ENCODE measurements at places on chromosomes 2 and 18.

DNA sequence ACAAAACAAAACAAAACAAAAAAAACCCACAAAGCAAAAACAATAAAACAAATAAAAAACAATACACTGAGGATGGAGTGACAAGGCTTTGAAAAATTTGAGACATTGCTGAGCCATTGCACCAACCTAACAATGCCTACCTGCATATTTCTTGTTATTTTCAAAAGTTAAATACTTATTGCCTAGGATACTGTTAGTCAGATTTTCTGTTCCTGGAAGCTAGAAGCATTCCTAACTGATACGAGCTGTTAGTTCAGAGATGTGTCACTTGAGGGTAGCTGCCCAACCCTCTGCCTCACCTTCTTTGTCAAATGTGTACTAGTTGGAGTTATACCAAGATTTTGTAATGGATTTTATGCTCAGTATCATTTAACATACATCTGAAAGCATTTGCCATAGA is 187.2 kb downstream of the TXNL1 start:
- no peak for DNase-seq

GRCh38 chr2:5777131-5777535 is 84.9 kb downstream of the SOX11 start:
- DNase-seq = no peak

DNA sequence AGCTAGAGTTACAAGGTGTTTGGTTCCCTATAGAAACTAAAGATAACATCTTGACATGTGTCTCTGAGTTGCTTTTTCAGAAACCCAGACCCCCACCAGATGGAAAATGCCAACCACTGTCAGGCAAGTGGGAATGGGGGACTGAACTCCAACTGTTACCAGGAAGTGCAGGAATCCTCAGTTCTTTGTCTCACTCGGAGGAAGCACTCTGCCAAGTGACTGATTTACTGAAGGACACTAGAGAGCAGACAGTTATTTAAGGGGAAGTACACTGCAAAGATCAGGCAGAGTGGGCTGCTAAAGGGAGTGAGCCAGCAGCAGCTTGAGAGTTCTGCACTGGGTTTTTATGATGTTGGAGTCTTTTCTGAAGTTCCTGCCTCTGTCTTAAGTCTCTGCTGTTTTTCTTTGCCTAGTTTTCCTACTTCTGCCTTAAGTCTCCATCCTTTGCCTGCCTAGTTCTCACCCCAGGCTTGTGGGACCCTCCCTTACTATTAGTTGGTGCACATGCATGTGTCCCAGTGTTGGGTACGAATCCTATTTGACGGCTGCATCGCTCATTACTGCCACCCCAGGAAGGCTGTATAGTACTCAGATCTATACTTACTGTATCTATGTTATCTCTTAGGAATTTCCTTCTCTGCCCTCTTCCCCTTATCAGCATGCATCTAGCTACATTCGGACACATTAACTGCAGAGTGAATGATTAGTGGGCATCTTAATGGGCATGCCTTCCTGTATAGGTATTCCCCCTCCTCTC is 97.1 kb downstream of the TEX51 start:
- no peak for DNase-seq

- DNase-seq = peak; percentile 6
Measured at GRCh38 chr2:162333968-162334367, 10.0 kb upstream of the GCA start.

DNA sequence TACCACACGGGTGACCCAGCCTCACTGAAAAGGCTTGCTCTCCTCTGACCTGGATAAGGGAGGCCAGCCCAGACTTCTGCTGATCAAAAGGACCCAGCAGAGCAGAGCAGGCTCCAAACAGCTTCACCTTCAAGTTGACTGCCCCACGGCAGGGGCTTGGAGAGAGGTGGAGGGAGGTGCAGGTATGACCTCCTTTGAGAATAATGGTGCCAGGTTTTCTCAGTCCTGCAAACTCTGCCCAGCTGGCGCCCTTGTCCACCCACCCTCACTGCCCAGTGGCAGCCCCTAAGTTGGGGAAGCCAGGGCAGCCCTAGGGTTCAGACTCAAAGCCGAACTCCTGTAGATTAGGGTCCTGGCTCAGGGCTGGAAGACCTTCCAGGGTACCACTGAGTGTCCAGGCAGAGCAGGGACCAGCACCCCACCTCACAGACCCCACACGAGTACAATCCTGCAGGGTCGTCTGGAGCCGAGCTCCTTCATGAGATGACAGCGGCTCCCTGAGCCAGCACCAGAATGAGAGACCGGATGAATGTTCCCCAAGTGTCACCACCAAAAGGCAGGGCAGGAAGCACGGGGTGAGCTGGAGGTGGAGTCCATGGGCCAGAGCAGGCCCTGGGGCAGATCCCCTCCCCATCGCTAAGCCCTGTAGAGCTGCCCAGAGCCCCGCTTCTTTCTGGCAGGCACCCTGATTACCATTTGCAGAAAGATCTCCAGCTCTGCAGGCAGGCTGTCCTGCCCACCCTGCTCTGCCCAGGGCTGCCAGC is 3.6 kb upstream of the GPC1 start:
- no peak for DNase-seq

DNA sequence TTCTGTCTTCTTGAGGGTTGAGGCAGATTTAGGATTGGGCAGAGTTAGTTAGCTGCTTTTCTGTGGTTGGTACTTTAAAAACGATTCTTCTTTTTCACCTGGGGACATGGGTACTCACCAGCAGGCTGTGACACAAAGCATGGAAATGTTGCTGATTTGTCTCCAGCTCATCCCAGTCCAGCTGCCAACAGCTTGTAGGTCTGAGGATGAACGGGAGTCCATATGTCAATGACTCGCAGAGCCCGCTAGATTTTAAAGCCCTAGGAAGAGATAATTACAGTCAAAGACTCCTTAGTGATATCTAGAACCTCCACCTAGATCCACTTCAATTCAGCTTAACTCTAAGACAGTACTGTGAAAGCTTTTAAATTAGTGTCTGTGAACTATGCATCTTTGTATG is 20.8 kb downstream of the DOK1 start:
- no peak for DNase-seq

DNA sequence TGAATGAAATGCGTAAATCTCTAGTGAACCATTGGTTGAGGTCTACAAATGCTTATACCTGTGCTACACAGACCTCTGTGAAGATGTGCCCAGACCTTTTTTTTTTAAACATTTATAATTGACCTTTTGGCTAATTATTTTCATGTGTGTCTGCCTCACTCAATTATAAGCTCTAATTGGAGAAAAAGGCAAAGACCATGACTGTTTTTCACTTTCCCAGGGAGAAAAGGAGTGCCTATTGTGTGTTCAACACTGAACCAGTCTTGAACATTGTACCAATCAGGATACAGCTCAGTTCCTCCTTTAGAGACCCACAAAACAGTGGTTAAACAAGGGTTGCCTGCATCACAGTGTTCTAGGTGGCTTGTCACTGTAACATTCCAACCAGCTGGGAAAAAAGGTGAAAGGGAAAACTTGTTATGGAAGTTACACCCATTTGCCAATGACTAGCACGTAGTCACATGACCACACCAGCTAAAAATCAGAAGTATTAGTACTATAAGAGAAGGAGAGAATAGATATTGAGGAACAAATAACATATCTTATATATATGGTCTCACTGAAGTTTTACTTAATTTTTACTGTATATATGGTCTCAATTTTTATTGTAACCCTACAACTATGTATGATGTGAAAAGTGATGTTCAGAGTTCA is 13.4 kb downstream of the TANK start:
- no peak for DNase-seq

GRCh38 chr18:27746241-27746640 is 430.7 kb downstream of the CDH2 start:
- DNase-seq = no peak

- no peak for DNase-seq
Measured at GRCh38 chr18:22676423-22676822, 256.7 kb upstream of the RBBP8 start.

GRCh38 chr2:30625701-30626100 is 178.7 kb downstream of the LCLAT1 start:
- DNase-seq = no peak

GRCh38 chr18:53765211-53765610 is 459.3 kb downstream of the MBD2 start:
- no peak for DNase-seq

DNA sequence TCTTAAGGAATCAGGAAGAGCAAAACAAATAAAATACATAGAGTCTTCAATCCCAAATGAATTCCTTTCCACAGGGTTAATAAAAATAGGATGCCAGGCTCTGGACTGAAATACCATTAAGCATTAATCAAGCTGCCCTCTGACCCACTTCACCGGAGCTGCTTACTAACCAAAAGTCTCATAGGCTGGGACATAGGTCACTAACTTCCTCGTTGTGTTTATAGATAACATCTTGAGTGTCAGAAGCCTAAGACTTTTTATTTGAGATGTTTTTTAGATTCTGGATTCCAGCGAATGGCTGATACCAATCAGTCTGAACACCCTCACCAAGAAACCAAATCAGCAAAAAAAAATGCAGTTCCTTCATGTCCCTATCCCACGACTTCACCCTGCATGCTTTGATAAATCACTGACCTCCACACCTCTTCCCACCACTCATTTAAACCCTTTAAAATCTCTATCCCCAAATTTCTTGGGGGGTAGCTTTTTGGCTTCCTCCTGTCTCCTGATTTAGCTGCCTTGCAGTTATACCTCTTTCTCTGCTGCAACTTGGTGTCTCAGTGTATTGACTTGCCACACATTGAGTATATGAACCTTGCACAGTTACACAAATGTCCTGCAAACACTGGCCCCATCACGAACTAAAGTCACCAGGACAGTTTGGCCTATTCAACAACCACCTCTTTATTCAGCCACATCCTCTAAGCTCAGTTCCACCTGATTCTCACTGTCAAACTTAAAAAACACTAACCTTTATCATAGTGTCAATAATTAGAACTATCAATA is 399.3 kb downstream of the METTL4 start:
- DNase-seq = no peak

DNA sequence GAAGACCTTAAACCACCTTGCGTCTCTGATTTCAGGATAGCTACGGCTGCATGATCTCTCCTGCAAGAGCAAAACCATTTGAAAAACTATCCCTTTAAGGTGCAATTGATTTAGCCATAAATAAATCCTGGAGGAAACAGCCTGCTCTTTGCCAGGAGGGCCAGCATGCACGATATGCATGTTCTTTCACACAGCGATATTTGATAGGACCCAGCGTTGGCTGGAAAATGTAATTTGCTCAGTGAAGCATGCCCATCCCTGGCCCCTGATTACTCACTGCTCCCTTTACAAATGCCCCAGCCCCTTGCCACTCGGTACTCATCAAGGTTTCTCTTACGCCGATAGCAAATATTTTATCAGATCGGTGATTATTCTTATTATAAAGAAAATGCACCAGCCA is 315.4 kb downstream of the CDH2 start:
- DNase-seq = no peak

DNA sequence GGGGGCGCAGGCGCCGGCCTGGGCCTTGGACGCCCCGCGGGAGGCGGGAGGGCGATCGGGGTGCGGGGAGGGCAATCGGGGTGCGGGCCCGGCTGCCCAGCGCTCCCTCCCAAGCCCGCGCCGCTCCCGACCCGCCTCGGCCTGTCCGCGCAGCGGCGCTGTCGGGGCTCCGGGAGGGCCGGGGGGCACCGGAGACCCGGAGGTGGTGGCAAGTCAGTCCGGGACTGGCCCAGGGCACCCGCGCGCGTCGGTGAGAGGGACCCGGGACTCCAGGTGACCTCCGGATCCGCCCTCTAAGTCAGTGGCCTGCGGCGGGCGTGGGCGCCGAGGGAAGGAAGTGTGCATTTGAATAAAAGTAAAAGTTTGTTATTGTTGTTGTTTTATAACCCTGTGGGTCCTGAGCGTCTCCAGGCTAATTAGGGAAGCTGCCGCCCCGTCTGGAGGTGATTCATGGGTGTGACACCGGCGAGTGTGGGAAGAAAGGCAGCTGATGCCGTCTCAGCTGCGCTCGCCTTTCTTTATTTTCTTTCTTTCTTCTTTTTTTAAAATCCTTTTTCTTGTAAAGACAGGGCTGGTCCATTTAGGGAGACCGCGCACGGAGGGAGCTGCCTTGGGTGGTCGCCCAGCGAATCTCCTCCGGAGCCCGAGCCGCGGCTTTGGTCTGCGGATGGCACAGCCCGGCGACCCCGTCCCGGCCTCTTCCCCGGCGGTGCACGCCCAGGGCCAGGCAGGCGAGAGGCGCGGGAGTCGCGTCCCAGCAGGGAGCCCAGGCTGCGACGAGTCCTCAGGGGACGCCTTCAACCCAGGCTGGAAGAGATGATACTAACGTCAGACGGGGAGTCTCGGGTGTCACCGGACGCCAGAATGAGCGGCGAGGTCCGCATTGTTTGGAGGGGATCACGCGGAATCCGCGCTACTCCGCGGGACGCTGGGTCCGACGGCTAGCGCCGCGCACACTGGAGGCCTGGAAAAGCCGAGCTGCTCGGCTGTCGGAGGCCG is 627 bp upstream of the CRACDL start:
- no peak for DNase-seq
